ENCODE measurements at places on chromosomes 12 and 14.

DNA sequence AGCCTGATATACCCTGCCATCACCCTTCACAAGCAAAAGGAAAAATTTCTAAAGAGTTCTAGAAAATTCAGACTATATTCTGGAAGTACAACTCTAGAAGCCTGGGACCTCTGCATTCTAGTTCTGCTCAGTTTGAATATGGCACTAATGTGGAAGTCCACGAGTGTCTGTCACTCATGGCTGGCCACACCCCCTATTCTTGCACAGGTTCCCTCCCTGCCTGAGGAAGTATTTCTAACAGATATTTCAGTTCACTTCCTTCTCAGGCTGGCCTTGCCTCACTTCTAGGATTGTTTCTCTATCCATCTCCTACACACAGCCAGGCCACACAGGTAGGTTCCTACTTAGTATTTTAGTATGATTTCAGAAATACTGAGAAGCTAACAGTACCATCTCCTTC, 67.4 kb downstream of the PHLDA1 start:
- DNase-seq, result no peak

- DNase-seq, result no peak
Measured at GRCh38 chr12:127987199-127987901, 279.6 kb upstream of the TMEM132C start.

DNA sequence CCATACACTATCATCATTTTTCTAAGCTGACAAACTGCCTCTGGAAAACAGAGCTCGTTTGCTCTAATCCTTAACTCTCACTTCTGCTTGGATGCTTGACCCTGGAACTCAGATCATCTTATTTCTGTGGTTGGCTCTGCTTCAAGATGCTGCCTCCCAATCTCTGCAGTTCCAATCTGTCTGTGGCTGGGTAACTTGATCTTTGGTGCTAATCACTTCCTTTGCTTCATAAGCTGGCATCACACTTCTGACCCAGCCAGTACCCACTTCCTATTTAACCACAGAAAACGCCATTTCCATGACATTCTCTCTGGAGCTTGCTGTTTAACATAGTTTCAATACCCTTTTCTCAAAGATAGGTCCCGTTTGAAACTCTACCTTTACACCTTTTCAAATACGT, 254.2 kb downstream of the ACSS3 start:
- DNase-seq, result no peak

DNA sequence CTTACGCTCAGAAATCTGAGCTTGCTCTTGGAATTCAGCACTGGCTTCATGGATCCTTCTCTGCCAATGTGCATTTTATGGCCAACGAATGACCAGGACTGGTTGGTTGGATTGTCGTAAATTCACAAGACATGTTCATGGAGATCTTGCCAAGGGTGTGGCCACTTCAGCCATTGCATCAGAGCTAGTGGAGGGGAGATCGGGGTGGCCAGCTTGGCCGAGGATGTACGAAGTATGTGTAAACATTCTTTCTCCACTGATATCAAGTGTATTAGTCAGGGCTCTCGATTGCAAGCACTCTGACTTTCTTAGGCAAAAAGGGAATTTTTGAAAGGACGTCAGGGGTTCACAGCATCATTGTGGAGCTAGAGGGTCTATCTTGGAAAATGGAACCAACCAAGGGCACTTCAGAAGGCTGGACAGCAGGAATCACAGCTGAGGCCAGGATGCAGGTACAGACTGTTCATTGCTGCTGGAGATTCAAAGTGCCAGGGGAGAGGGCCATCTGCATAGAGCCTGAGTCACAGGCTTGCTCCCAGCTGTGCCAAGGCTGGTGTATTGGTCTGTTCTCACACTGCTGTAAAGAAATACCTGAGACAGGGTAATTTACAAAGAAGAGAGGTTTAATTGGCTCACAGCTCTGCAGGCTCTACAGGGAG, 32.9 kb upstream of the ADGRD1 start:
- DNase-seq, result no peak

GRCh38 chr14:63764103-63764502, 36.2 kb upstream of the SGPP1 start:
- no peak for DNase-seq

DNA sequence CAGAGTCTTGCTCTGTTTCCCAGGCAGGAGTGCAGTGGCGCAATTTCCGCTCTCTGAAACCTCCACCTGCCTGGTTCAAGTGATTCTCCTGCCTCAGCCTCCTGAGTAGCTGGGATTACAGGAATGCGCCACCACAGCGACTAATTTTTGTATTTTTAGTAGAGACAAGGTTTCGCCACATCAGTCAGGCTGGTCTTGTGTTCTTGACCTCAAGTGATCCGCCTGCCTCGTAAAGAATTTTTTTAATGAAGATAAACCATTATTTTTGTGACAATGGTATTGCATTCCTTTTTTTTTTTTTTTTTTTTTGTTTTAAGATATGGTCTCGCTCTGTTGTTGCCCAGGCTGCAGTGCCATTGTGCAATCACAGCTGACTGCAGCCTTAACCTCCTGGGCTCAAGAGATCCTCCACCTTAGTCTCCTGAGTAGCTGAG, 25.8 kb downstream of the ACVR1B start:
- DNase-seq, result no peak

DNA sequence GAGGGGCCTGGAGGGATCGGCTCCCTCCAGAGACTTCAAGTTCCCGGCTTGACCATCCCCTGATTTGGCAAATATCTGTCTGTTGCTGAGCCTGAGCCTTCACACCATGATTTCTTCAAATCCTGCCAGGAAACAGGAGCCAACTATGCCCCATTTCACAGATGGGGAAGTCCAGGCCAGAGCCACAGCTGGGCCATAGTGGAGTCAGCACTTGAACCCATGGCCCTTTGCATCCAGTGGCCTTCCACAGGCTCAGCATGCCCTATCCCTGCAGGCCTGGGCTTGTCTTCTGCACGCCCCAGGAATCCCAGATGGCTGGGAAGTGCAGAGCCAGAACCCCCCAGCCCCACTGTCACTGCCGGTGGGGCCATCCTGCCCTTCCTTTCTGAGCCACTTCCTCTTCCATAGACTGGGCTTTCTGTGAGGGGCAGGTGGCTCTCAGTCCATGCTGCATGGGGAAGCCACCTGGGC, 44.9 kb downstream of the CYP46A1 start:
- no peak for DNase-seq

DNA sequence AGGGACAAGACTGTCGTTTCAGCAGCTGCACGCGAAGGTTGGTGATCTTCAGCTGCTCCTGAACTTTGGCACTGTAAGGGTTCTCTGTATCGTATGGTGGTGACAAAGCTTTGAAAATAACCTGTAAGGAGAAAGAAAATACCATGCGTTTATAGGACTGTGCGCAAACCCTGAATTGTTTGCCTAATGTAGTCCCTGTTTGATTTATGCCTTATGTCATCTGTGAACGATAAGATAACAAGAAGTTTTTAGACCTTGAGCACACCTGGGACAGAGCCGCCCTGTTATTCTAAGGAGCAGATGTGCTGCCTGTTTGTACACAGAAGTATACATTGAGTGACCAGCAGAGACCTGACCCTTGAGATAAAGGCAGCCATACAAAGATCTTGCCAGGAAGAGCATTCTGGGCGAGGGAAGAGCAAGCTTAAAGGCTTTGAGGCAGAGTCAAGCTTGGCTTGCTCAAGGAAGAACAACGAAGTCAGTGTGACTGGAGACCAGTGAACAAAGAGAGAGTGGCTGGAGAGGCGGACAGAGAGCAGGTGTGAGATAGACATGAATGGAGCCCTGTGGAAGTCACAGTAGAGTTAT, 52.4 kb downstream of the NTN4 start:
- no peak for DNase-seq

DNA sequence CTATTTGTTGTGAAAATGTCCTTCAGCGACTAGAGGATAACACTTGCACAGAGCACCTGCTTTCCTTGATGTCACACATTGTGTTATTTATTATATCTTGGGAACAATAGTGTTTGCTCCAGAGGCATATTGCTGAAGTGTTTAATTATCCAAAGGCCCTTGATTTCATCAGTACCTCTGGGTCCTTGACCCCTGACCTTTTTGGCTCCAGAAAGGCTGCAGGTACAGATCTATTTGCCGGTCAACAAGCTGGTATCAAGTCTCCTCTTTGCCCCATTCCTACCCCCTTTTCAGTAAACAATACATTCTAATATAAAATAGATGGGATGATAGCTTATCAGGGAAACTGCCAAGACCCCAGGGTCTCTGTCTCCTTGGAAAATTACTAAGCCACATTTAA, 206.8 kb downstream of the DACT1 start:
- no peak for DNase-seq

DNA sequence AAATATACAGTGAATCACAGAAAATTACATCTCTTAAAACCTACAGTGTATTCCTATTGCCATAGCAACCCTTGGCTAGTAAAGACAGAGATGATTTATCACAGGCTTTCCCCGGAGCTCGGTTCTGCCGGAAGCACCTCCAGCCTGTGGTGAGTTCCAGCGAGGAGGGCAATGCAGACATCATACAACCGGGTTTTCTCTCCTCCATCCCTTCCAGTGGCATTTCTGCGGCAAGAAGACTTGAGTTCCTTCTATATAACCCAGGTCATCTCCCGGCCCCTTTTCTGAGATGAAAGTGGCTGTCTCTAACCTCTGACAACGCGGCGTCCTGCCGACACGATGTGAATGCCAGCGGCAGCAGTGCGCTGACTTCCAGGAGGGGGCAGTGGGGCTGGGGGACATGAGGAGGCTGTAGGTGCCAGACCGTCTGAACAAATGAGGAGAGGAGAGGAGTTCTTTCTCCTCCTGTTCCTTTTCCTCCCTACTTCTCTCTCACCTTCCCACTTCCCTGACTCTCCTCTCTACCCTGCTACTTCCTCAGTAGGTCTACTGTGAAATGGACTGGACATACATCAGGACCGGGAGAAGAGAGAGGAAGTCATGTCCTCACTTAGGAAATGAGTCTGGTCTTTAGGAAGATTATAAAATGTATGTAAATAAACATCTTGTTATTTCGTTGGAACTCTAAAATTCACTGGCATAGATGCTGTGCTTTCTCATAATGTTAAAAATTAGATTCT, 68.6 kb upstream of the MAX start:
- DNase-seq, result peak; percentile 19

GRCh38 chr12:47121146-47121545, 41.4 kb upstream of the AMIGO2 start:
- no peak for DNase-seq

GRCh38 chr12:28563286-28563685, 373.0 kb downstream of the CCDC91 start:
- DNase-seq, result no peak

DNA sequence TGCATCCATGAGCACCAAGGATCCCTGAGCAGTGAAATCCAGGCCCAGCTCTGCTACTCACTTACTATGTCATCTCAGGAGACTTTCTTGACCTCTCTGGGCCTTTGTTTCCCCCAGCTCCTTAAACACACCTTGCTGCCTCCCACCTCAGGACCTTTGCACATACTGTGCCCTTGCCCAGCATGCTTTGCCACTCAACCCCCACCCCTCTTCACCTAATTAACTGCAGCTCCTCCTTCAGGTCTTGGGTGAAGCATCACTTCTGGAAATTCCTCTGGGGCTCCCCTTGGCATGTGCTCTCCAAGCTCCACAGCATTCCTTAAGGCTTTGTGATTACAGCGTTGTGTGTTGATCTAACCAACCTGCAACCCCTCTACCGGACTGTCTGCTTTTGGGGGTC, 15.9 kb downstream of the WSCD2 start:
- DNase-seq, result no peak

DNA sequence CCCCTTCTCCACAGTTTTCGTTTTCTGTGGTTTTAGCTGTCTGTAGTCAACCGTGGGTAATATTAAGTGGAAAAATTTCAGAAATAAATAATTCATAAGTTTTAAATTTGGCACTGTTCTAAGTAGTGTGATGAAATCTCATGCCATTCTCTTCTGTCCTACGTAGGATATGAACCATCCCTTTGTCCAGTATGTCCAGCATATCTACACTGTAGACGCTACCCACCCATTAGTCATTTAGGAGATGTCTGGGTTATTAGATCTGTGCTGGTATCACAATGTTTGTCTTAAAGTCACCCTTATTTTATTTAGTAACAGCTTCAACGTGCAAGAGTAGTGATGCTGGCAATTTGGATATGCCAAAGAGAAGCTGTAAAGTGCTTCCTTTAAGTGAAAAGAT, 44.7 kb downstream of the ATF7IP start:
- no peak for DNase-seq

GRCh38 chr14:100907240-100907639, 3.7 kb upstream of the RTL1 start:
- DNase-seq, result no peak
